ENCODE measurements at places on chromosomes 6 and 20.

GRCh38 chr20:35968930-35969329, 540 bp downstream of the CNBD2 start:
- DNase-seq: no peak

GRCh38 chr6:49003348-49003747, 459.7 kb downstream of the MMUT start:
- no peak for DNase-seq

- no peak for DNase-seq
Measured at GRCh38 chr6:47670851-47671250, 27.5 kb upstream of the ADGRF4 start.

GRCh38 chr20:23397961-23398360, 23.3 kb downstream of the NAPB start:
- DNase-seq: no peak

DNA sequence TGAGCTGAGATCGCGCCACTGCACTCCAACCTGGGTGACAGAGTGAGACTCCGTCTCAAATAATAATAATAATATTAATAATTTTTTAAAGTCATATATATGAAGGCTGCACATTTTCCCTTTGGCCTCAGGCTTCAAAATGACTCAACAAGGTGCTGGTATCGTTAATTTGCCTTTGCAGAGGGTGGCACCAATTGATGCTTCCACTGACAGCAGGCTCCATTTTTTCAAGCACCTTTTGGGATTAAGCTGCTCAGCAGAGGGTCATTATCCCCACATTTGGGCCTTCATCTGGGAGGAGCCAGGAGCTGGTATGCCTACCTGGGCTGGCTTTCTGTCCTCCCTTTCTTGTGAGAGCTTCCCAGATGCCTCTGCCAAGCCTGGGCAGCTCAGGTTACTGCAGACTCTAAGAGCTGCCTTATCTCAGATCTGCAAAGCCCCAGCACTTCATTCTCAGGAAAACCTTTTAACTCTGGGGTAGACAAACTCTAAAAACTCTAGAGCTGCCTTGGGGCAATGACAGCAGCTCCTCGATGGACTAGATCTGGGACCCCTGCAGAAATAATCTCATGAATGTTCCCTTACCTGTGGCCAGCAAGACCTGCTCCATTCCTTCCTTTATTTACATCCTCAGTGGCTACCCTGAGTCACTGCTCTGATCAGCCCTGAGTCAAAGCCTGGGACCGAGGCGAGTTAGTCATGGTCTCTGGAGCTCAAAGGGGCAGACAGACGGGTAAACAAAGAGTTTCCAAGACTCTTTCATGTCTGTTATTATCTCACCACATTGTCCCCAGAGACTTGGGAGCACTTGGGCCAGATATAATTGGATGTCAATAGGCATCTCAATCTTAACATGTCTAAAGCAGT, 80.0 kb upstream of the EYA2 start:
- no peak for DNase-seq

DNA sequence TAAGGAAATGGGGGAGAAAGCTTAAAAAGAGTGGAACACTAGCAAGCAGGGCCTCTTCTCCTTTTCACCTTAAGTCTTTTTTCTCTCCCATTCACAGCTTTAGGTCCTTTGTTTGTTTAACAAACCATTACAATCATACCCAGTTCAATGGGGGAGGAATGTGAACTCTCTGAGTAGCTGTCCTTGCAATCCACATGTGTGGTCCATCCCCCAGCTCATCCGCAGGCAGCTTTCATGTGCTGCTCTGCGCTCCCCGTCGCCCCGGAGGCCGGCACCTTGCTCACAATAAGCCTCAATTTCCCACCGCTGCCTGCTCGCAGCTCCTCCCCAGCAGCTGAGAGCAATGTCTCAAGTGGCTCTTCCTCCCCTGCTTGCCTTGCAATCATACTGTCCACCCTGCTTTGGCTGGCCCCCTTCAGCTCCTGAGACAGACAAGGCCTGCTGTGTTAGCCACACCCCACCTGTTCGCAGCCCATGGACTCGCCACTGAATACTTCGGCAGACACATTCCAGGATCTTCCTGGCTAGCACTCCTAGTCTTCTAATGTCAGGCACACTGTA, 49.1 kb downstream of the PLAGL1 start:
- no peak for DNase-seq

- no peak for DNase-seq
Measured at GRCh38 chr6:56760842-56761241, 118.2 kb upstream of the DST start.

DNA sequence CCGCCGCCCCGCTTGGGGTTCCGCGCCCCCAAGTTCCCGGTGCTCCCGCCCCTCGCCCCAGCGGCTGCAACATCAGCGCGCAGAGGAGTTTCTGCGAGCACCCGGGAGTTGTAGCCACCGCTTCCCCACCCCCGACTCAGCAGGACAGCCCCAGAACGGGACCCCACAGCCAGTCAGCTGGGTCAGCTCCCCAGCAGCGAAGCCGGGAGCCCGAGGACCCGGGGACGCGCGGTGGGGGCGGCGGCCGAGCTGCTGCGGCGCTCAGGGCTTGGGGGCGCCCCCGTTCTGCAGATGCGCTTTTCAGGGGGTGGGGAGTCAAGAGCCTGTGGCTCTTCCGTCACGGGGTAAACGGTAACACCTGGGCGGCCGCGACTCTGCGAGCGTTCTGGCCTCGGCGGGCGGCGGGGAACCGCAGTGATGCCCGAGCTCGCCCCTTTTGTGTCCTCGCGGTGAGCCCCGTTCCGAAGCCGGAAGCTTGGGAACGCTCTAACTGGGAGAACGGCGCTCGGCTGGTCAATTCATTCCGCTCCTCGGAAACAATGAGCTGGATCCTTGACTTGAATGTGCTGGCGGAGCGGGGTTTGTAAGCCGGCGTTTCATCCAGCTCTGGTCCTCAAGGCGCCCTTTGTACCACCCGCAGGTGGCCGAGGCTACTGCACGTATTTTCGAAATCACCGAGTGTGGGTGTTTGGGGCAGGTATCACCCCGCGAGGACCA, 774 bp downstream of the PLEKHG1 start:
- DNase-seq: peak; percentile 46

- no peak for DNase-seq
Measured at GRCh38 chr6:125858427-125859320, 67.9 kb downstream of the NCOA7 start.

DNA sequence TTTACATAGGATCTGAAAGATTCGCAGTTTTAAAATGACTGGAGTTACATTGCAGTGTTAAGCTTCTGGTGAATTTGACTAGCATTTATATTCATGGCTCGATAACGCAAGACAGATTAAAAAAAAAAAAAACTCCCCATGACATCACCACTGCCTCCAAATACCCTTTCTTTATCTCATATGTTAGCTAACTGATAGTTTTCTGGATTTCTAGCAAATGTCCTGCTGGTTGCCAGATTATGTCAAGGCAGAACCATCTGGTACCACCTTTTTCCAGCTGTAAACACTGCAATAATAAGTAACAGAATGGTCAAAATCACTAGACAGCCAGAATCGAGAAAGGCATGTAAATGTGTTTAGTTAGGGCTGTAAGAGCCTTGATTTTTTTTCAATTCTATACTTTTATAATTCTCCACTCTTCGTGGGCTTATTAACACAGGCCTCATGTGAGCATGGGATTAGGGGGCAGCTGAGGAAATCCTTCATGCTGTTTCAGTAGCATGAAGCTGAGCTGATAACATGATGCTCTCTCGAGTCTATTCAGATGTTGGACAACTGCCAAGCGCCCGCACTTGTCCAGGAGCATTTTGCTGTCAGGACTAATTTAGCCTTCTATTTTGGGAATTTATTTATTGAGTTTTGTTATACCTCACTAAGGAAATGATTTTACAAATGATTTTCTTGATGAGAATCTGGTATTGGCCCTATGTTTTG, 166.0 kb upstream of the SCGN start:
- no peak for DNase-seq

- DNase-seq: no peak
Measured at GRCh38 chr6:154386848-154387717, 30.5 kb upstream of the IPCEF1 start.

DNA sequence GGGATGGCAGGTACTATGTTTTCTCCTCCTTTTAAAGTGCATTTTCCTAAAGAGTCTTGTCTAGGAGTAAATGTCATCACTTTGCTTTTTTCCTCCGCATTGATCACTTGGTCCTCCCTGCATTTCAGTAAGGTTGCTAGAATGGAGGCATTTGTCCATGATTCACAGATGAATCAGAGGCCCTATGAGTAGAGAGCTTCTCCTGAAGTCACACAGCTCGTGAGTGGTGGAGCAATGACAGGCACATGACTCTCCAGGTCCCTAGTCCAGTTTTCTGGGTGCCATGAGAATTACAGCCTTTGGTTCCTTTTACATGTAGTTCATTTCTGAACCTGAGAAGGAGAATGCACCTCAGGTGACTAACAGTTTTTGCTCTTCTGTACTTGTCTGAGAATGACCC, 50.5 kb downstream of the HLA-A start:
- DNase-seq: no peak

GRCh38 chr6:150565945-150566344, 33.7 kb upstream of the PLEKHG1 start:
- no peak for DNase-seq

GRCh38 chr6:73000460-73000859, 224.8 kb downstream of the KHDC1L start:
- no peak for DNase-seq

- DNase-seq: no peak
Measured at GRCh38 chr6:100035873-100036653, 42.0 kb upstream of the MCHR2 start.
